CD4-positive, alpha-beta T cell treated with Interleukin-1 beta for 1 hour (primary cell): ENCODE measurements at places on chromosomes 3 and 15.

- DNase-seq: peak; percentile 36
Observed at GRCh38 chr15:74387141-74387541, 19.7 kb upstream of the CYP11A1 start.

- peak; percentile 2 for DNase-seq
Observed at GRCh38 chr3:97822359-97822775, 556 bp downstream of the CRYBG3 start.

- DNase-seq: no peak
Observed at GRCh38 chr3:134568790-134569189, 82.0 kb downstream of the KY start.

DNA sequence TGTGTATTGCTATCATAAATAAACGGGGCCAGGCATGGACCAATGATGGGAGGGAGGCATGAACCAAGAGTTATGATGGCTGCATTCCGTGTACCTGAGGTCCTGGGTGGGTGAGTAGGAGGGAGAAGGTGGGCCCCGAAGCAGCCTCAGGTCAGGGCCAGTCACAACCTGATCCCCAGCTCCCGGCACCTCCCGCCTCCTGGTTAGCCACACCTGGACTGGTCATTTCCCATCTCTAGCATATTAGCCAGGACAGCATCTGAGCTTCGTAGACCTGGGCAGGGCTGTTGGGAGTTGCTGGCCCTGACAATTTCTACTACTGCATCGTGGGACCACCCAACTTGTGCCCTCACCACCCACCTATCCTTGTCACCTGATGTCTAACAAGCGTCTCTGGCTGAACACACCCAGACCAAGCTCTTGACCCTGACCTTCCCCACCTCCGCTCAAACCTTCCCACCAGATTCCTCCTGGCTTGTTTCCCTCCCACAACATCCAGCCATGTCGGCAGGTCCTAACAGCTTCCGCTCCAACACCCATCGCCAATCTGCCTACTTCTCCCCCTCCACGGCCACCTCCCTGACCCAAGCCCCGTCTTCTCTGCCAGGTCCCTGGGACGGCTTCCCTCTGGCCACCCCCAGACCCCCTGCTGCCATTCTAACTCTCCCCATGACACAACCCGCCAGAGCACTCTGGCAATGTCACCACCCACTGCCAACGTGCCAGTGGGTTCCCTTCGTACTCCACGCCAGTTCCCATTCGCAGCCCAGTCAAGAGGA is 133.8 kb upstream of the IQSEC1 start:
- no peak for DNase-seq

- DNase-seq: no peak
Observed at GRCh38 chr3:150362515-150363302, 45.4 kb upstream of the TSC22D2 start.

GRCh38 chr15:56586206-56586605 is 121.3 kb upstream of the MNS1 start:
- DNase-seq: no peak

GRCh38 chr15:66035901-66036300 is 166.6 kb downstream of the RAB11A start:
- DNase-seq: no peak
